ENCODE measurements at places on chromosomes 7 and 10.

DNA sequence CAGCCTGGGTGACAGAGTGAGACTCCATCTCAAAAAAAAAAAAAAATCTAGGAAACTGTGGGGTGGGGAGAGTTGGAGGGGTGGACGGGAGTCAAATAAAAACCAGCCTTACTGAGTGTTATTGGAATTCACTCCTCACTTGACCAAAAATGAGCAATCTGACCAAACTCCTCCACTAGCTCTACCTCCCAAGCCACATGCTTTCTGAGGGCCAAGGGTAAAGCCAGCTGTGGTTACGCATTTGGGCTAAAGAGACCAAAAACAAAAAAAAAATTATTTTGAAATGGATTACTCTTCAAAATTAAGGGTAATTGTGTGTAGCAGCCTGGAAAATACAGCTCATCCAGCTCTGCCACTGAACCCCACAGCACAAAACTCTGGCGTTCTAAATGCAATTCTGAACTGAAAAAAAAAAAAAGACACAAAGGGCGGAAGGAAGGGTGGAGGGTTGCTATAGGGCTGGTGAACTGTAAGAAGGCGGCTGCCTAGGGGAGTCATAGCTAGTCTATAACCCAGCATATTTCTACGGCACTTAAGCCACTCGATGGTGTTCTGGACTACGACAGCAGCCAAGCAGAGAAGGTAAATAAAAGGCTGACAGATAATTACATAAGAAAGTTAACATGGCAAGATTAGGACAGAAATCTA lies 7.8 kb downstream of the ELMO1 start:
- DNase-seq, result no peak

- DNase-seq, result peak; percentile 4
These were observed 204.9 kb upstream of the NPSR1 start for GRCh38 chr7:34453150-34453549.

GRCh38 chr7:48426966-48427555 lies 255.8 kb downstream of the ABCA13 start:
- DNase-seq, result no peak

DNA sequence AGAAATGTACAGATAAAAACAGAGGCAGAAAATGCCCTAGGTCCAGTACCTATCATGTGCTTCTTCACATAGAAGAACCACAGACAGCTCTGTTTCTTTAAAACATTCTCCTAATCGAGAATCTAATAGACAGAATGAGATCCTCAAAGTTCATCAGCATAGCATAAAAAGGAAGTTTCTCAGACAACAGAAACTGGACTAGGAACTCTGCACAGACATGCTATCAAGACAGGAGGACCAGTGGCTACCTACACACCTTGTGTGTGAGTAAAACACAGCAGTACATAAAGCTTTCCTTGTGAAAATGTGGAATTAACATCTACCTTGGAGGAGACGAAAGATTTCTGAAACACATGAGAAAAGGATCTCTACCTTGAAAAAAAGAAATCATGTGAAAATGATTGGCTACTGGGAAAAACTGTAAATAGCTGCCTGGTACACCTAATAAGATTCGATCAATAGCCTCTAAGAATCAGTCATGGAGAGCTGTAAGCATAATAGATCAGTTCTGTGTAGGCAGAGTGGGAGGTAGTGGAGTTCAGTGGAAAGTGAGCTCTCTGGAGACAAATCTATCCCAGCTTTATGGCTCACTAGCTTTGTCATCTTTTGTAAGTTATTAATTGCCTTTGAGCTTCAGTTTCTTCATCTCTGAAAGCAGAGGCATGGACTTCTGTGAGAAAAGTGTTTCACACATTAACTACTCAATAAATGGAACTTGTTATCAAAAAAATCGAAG lies 26.7 kb downstream of the ELAPOR2 start:
- no peak for DNase-seq

GRCh38 chr10:4196771-4197390 lies 411.9 kb upstream of the KLF6 start:
- peak; percentile 68 for DNase-seq

GRCh38 chr7:153286763-153287162 lies 527.2 kb downstream of the ACTR3B start:
- DNase-seq, result no peak

DNA sequence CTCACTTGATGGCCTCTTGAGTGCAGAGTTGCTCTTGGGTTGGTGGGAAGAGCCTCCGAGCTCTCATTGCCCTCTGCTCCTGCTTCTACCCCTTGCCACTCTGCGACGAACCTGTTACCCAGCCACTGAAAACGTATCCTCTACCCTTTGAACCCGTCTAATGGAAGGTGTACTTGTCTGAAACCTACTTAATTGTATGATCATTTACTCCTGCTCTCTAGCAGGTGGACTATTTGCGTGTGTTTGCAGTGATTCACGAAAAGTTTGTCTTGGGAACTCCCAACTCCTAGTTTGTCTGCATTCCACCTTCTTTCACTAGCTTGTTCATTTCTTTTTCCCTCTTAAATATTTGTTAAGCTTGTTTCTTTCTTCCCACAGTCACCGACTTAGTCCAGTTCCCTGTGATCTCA lies 503 bp downstream of the CROT start:
- no peak for DNase-seq

GRCh38 chr10:94133239-94133638 lies 139.5 kb downstream of the PLCE1 start:
- no peak for DNase-seq

- no peak for DNase-seq
These were observed 1494.9 kb upstream of the LRRTM3 start for GRCh38 chr10:65430979-65431378.

DNA sequence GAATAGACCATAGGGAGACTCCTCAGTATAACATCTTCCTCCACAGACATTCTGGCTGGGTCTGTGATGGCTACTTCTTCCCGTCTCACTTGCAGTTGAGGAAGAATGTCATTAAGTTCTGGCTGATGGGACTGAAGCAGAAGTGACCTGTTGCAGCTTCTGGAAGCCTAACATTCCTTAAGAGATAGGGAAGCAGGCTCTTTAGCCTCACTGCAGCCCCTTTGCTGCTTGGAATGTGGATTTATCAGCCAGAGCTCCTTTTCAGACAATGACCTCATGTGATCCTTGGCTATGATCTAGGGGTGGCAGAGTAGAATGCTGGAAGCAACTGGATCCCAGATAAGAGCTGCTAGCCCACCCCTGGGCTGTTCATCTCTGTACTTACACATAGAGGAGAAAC lies 142.5 kb downstream of the RNF216 start:
- DNase-seq, result peak; percentile 49

- DNase-seq, result no peak
These were observed 295.2 kb upstream of the CELF2 start for GRCh38 chr10:10722422-10722821.

- no peak for DNase-seq
These were observed 63.5 kb downstream of the GRK5 start for GRCh38 chr10:119270762-119271366.

DNA sequence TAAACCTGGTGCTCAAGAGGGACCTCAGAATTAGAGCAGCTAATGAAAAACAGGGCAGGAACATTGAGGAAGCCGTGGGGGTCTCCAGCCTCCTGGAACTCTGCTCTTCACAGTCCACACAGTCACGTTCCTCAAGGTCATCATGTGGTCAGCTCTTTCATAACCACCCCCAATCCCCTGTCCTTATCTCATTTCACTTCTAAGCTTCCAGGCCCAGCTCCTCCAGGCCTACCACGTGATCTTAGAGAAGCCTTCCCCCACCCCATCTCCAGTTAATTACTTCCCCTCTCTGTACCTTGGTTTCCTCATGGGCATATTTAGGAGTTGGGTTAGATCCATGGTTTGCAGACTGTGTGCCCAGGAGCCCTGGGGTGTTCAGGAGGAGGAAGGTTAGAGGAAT lies 106.4 kb upstream of the TCF7L2 start:
- DNase-seq, result no peak

- DNase-seq, result peak; percentile 36
These were observed 268.3 kb upstream of the MEOX2 start for GRCh38 chr7:15954671-15955354.

DNA sequence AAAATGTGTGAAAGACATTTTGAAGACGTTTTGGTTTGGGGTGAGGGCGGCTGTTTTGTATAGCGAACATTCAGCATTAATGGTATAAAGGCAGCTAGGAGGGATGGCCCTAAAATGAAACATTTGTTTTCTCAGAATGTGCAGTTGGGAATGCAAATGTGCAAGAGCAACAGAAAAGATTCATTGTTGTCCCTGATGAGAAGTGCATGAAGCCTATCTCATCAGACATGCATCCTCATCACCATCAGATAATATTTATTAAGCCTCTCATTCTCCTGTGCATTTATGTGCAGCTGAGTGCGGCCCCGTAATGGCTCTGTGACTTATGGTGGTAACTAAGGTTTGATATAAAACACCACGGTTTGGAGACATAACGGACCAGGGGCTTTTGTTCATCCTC lies 199.5 kb downstream of the GFRA1 start:
- no peak for DNase-seq

- no peak for DNase-seq
These were observed 57.9 kb upstream of the BAMBI start for GRCh38 chr10:28619455-28619854.

All from mesenchymal stem cell (in vitro differentiated cells and primary cell).